Progenitor cell of endocrine pancreas (in vitro differentiated cells): ENCODE measurements at places on chromosomes 4 and X. TPM values are rescaled to one million over a fixed set of nuclear protein-coding genes. Genes with fewer than 3 reads are reported as not detected.

DNA sequence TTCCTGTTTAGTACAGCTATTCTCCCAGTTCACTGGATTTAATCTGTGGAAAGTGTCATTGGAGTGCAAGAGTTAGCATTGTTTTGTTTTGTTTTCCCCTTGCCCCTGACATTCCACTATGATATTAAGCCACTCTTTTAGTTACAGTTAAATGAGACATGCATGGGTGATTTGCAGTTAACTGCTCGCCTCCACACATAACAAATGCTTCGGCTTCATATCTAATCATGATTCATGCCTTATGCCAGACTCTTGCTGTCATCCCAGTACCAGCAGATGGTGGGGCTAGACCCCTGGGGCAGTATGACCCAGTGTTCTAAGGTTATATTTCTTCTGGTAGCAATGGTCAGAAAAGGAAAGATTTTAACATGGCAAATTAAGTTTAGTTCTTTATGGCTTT is 80.1 kb downstream of the RAP1GDS1 start:
- H3K36me3 ChIP-seq = no peaks in the 10 kb centered on the region
- H3K27me3 ChIP-seq = no peaks in the 10 kb centered on the region
- no peaks in the 10 kb centered on the region for H3K4me1 ChIP-seq
- no peak overlapping the region for H3K27ac ChIP-seq
- no peak for DNase-seq

GRCh38 chr4:111839141-111839540 is 306.1 kb upstream of the FAM241A start:
- H3K4me3 ChIP-seq = no peak overlapping the region
- no peaks in the 10 kb centered on the region for H3K27me3 ChIP-seq
- H3K36me3 ChIP-seq = no peaks in the 10 kb centered on the region
- no peaks in the 10 kb centered on the region for H3K4me1 ChIP-seq

The MND1 gene
- total RNA-seq = 9.1 and 9.7 TPM in 2 replicates

The LYAR gene
- 18.7 and 20.4 TPM in 2 replicates for total RNA-seq

The CYBB gene
- total RNA-seq = 0.27 and 0.41 TPM in 2 replicates

DNA sequence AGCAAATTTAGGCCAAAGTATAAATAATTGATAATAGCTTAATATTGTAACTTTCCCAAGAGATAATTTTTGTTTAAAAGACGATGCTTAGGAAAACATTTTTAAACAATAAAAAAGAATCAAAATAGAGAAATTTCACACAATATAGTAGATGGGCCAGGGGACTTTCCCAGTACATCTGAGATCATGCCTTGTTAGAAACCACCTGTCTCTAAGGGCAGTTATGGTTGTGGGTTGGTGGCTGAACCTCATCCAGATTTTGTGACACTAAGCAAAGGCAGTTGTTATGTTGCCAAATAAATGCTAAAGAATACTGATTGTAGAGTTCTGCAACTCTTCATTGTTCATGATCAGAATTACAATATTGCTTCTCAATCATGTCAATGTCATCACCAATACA is 270.6 kb downstream of the BANK1 start:
- H3K27ac ChIP-seq = no peak overlapping the region
- H3K27me3 ChIP-seq = no peaks in the 10 kb centered on the region
- no peaks in the 10 kb centered on the region for H3K36me3 ChIP-seq

GRCh38 chrX:154727418-154727817 is 23.5 kb downstream of the GAB3 start:
- no peak for DNase-seq
- H3K27me3 ChIP-seq = peaks cover 3% of the 10 kb centered on the region
- no peak overlapping the region for H3K4me3 ChIP-seq
- no peaks in the 10 kb centered on the region for H3K4me1 ChIP-seq
- no peak overlapping the region for H3K27ac ChIP-seq

GRCh38 chr4:70632028-70632427 is 3.5 kb downstream of the ENAM start:
- H3K27me3 ChIP-seq = no peaks in the 10 kb centered on the region
- no peaks in the 10 kb centered on the region for H3K36me3 ChIP-seq
- no peak overlapping the region for H3K27ac ChIP-seq
- peaks cover 3% of the 10 kb centered on the region for H3K4me1 ChIP-seq
- H3K4me3 ChIP-seq = no peak overlapping the region
- no peak for DNase-seq

The CCDC149 gene
- total RNA-seq = 13.2 and 14.1 TPM in 2 replicates

DNA sequence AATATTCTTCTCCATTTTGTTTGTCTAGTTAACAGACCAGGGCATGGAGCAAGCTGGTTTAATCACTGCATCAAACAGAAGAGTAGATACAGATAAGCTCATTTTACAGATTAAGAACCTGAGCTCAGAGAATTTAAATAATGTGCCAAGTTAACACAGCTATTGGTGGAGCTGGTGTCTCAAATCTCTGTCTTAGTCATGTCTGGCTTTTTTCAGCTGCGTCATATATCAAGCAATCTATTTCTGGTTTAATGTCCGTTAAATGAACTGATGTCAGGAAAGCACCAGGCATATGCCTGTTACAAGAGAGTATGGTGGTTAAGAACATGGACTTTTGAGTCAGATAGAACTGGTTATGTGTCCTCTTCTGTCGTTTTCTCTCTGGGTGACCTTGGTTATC is 79.8 kb upstream of the ADGRA3 start:
- DNase-seq = no peak
- no peak overlapping the region for H3K4me3 ChIP-seq
- peaks cover 5% of the 10 kb centered on the region for H3K27me3 ChIP-seq
- no peaks in the 10 kb centered on the region for H3K36me3 ChIP-seq
- no peak overlapping the region for H3K27ac ChIP-seq
- H3K4me1 ChIP-seq = peaks cover 1% of the 10 kb centered on the region

- no peak for DNase-seq
- no peak overlapping the region for H3K27ac ChIP-seq
- no peaks in the 10 kb centered on the region for H3K4me1 ChIP-seq
- no peak overlapping the region for H3K4me3 ChIP-seq
These were observed 38.2 kb downstream of the C4orf50 start for GRCh38 chr4:5979981-5980380.

DNA sequence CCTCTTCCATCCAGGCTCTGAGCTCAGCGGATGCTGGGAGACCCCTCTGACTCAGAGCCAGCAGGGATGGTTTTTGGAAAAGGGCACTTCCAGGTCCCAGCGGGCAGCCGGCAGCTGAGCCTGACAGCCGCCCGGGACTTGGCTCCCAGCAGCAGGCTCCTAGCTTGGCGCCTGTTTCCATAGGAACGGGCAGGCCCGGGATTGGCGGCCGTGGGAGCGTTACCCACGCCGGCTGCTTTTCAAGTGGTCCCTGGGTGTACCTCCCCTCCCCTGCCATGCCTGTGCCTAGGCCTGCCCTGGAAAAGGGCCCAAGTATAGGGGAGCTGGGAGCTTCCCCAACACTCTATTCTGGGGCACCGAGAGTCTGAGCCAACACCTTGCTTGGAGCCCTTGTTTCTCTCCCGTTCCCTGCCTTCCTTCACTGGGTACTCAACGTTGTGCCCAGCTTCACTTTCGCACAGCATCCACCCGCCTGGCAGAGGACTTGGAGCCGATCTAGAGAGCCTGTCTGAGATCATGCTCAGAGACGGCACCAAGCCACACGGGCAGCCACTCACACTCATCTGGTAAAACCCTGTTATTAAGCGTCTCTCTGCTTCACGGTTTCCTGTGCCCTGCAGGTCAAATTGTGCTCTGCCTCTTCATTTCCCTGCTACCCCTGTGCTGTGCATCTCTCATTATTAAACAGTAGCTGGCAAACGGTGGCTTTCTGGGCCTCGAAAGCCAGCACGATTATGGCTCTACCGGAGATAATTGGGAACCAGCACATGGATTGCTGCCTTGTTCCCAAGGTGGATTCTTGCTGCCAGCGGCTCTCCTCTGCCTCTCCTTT is 521.5 kb downstream of the BCOR start:
- peaks cover 12% of the 10 kb centered on the region for H3K27me3 ChIP-seq
- H3K27ac ChIP-seq = no peak overlapping the region
- no peak overlapping the region for H3K4me3 ChIP-seq
- no peaks in the 10 kb centered on the region for H3K36me3 ChIP-seq

DNA sequence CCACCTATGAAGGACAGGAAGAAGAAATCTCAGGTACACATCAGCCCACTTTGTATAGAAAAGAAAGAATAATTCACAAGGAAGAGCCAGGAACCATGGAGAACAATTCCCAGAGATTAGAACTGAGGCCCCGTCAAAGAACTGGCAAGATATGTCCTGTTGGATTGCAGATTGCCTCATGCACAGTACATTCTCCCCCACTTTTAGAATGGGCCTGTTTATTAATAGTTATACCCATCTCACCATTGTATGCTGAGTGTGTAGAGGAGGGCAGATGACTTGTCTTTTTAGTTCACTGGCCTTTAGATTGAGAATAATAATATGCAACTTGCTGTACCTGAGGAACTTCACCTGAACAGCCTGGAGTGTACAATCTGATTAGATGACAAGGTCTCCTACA is 315.6 kb upstream of the HAND2 start:
- no peak for DNase-seq
- H3K36me3 ChIP-seq = no peaks in the 10 kb centered on the region
- H3K27me3 ChIP-seq = no peaks in the 10 kb centered on the region
- H3K4me3 ChIP-seq = no peak overlapping the region
- no peak overlapping the region for H3K27ac ChIP-seq
- H3K4me1 ChIP-seq = no peaks in the 10 kb centered on the region

DNA sequence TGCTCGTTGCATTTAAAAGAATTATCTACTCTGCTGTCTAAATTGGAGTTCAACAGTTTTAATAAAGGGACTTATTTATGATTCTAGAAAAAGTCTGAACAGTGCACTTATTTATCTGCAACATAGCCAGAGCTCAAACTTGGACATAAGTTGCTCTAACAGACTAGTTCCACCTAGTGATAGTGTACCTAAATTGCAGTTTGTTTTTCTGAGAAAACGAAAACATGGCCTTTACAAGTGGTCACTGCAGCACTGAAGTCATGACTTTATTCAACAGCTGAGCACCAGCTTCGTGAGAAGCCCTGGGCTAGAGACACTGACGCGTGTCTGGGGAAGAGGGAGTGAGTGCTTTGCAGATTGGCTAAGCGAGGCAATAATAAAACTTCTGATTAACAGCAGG is 77.3 kb upstream of the IGSF1 start:
- H3K27ac ChIP-seq = no peak overlapping the region
- H3K4me3 ChIP-seq = no peak overlapping the region
- H3K36me3 ChIP-seq = no peaks in the 10 kb centered on the region

The SYTL5 gene
- 8.8 and 9.7 TPM in 2 replicates for total RNA-seq

DNA sequence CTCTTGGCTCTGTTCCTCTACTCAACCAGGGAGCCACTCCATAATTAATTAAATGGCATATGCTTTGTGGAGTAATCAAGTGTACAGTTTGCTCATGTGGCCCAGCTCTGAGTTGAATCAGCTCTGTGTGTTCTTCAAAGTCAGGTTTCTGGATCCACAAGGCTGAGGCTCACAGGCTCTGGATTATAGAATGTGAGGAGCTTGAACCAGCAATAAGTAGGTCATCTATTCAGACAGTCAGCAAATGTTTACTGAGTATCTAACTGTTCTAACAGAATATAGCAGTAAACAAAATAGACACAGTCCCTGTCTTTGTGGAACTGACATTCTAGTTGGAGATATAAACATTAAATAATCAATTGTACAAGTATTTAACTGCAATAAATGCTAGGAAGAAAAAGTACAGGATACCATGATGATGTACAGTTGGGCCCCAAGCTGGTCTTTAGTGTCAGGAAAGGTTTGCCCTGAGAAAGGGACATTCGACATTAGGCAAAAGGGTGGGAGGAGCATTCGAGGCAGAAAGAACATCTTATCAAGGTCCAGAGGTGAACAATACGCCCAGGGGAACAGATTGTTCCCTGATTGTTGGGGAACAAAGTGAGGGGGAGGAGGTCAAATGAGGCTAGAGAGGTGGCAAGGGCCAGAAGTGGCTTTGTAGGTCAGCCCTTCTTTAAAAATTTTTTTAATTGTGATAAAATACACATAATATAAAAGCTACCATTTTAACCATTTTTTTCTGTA is 20.5 kb upstream of the TSR2 start:
- no peak for DNase-seq
- H3K27me3 ChIP-seq = no peaks in the 10 kb centered on the region
- H3K4me1 ChIP-seq = peaks cover 4% of the 10 kb centered on the region
- H3K27ac ChIP-seq = no peak overlapping the region
- H3K36me3 ChIP-seq = peaks cover 3% of the 10 kb centered on the region

The DAPP1 gene
- total RNA-seq = 0.12 TPM in 1 of 2 replicates, not detected in the other

DNA sequence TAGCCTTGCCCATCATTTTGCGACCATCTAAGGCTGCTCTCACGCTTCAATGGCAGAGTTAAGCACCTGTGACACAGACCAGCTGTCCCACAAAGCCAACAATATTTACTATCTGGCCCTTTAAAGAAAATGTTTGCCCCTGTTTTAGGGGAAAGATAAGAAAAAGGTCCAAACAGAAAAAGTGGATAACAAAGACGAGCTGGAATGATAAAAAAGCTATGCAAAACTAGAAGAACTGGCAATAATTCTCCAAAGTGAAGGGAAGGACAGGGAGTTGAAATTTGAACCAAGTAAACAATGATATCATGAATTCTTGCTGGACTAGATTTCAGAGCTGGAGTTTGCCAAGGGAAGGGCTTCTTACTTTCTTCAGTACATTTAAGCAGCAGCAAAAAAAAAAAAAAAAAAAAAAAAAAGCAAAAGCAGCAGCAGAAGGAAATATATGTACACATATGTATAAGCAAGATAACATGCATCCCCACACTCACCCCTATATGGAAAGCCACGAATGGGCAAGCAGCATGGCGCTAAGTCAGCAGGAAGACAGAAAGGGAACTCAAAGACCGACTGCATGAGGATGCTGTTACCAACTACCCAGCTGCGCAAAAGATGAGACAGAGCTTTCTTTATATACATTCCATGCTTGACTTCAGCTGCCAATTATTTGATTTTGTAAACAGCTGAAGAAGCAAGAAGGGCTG is 12.5 kb downstream of the TRAPPC2 start:
- H3K27ac ChIP-seq = peak overlapping the region; percentile 97
- peaks cover 25% of the 10 kb centered on the region for H3K36me3 ChIP-seq
- H3K4me1 ChIP-seq = peaks cover 8% of the 10 kb centered on the region
- no peak for DNase-seq

DNA sequence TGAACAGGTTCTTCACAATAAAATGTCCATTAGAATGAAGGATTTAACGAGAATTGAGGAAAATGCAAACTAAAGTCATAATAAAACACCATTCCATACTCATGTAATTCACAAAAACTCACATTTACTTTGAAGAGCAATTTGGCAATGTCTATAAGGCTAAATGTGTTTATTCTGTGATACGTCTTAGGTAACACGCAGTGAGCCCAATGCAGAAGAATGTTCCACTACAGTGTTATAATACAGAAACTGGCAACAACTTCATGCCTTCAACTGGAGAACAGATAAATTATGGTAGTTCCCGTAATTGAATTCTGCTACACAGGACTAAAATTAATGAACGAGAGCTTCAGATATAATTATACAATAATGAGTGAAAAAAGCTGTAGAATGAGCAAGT is 17.4 kb downstream of the ADH5 start:
- no peak for DNase-seq
- no peaks in the 10 kb centered on the region for H3K27me3 ChIP-seq
- H3K27ac ChIP-seq = peak overlapping the region; percentile 56
- H3K4me3 ChIP-seq = no peak overlapping the region
- peaks cover 41% of the 10 kb centered on the region for H3K36me3 ChIP-seq

- H3K27me3 ChIP-seq = no peaks in the 10 kb centered on the region
- H3K4me3 ChIP-seq = no peak overlapping the region
- no peaks in the 10 kb centered on the region for H3K4me1 ChIP-seq
- no peaks in the 10 kb centered on the region for H3K36me3 ChIP-seq
These were observed 363.9 kb upstream of the PPP1R2C start for GRCh38 chrX:43141885-43142284.

The TDO2 gene
- 0.46 and 1.00 TPM in 2 replicates for total RNA-seq
